Activated CD8-positive, alpha-beta T cell treated with anti-CD3 and anti-CD28 coated beads, Interleukin-2, amount 10 ng/mL, durations not matched to agents 7 days and 5 days (primary cell): ENCODE measurements at places on chromosomes 16 and 17.

- DNase-seq = no peak
Observed at GRCh38 chr17:65742403-65743307, 181.2 kb upstream of the AXIN2 start.

DNA sequence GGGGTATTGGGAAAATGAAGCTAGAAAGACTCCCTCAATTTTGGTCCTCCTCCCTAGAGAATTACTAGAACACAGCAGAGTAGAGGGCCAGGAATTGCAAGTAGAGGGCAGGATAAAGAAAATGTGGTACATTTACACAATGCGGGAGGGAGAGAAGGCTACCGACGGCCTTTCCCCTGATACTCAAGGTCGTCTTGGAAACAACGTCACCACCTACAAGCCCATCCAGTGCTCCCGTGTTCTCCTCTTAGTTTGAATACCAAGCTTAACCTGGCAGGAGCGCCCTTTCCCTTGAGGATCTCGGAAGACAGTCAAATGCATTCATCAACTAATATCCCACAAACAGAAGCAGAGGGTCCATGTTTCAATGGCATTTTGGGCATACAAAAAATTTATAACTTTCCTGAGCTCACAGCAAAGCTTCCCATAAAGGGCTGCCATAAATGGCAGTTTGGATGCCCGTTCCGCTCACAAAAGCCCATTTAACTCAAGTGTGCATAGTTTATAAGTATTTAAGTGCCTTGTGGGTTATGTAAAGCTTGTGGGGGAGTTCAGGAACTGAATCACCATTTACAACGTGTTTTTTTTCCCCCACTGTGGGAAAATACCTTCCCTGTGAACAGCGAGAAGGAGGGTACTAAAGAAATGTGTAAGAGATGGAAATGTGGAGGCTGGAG lies 414.6 kb downstream of the SLC39A11 start:
- DNase-seq = no peak

DNA sequence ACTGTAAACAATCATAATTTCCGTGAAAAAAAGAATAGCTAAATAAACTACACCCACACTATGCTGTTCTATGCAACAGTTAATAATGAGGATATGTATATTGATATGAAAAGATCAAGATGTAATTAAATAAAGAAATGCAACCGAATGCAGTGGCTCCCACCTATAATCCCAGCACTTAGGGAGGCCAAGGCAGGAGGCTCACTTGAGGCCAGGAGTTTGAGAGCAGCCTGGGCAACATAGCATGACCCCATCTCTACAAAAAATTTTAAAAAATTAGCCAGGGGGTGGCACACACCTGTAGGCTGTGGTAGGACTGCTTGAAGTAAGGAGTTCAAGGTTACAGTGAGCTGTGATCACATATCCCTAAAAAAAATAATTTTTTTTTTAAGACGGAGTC lies 14.9 kb downstream of the CENPV start:
- no peak for DNase-seq

DNA sequence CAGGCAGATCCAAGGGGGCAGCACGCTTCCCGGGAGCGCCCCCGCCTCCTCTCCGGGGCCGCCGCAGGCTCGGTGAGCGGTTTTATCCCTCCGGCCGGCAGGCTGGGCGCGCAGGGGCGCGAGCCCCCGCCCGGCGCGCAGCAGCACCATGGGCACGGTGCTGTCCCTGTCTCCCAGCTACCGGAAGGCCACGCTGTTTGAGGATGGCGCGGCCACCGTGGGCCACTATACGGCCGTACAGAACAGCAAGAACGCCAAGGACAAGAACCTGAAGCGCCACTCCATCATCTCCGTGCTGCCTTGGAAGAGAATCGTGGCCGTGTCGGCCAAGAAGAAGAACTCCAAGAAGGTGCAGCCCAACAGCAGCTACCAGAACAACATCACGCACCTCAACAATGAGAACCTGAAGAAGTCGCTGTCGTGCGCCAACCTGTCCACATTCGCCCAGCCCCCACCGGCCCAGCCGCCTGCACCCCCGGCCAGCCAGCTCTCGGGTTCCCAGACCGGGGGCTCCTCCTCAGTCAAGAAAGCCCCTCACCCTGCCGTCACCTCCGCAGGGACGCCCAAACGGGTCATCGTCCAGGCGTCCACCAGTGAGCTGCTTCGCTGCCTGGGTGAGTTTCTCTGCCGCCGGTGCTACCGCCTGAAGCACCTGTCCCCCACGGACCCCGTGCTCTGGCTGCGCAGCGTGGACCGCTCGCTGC lies 832 bp downstream of the CDK5R1 start:
- DNase-seq = peak; percentile 38

GRCh38 chr17:64096037-64096436 lies 33.9 kb downstream of the ERN1 start:
- no peak for DNase-seq

DNA sequence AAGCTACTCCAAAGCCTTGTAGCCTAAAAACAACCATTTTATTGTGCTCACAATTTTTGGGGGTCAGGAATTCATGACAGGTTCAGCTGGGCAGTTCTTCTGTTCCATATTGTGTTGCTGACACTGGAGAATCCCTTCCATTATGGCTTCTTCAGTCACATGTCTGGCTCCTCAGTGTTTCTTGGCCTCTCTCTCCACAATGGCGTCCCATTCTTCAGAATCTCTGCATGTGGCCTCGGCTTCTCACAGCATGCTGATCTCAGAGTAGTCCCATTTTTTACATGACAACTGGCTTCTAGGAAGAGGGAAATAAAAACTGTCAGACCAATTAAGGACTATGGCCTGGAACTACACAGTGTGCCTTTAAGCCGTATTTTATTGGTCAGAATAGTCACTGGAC lies 49.7 kb downstream of the NF1 start:
- no peak for DNase-seq

DNA sequence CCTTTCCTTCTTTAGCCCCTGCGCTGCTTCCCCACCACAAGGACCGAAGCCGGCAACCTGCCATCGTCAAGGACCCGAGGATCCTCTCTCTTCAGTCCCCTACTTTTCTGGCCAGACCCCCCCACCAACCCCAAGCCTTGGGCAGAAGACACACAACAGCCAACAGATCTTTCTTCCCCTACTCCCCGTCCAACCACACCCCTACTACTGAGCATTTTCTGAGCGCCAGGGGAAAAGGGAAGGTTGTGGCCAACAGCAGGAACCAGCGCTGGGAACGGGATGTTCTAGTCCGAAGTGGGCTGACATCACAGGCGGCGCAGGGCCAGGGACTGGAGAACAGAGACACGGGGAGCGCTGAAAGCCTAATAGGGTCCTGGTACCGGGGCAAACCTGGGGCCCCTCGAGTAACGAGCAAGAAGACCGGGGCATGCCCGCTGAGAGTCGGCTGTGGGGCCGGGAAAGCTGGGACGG lies 528 bp downstream of the PER1 start:
- DNase-seq = no peak

DNA sequence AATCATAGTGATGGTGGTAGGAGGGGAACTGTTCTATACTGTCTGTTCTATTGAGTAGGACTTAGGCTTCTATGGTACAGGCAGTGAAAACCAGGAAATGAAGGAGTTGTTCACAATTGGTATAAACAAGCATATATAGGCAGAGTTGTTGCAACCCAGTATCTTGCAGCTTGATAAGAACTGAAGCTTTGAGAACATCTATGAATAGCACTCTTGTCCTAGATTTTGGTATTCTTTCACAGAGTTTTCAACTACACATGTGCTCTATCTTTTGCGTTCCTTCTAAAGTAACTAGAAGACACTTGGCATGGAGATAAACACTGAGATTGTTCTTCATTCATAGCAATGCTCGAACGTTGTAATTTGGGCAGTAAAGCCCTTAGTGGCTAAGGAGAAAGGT lies 91.8 kb downstream of the KCNJ2 start:
- no peak for DNase-seq

- peak; percentile 39 for DNase-seq
Observed at GRCh38 chr17:65314212-65314611, 177.0 kb downstream of the RGS9 start.

GRCh38 chr16:57152096-57153093 lies 33.4 kb downstream of the PSME3IP1 start:
- no peak for DNase-seq

- DNase-seq = no peak
Observed at GRCh38 chr17:1726626-1727257, 2.2 kb downstream of the WDR81 start.

DNA sequence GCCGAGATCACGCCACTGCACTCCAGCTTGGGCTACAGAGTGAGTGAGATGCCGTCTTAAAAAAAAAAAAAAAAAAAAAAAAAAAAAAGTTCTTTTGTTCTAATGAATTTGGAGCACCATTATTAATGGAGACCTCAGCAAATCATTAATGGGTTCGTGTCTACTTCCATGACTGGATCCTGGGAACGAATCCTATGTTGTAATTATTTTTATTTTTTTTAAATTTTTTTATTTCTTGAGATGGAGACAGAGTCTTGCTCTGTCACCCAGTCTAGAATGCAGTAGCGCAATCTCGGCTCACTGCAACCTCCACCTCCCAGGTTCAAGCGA lies 30.7 kb downstream of the SPOP start:
- no peak for DNase-seq

GRCh38 chr17:4554997-4555799 lies at the start of gene MYBBP1A:
Gene MYBBP1A, minus strand, starts transcription at chr17:4555384. Its CDS starts 60 bp downstream, at chr17:4555324.
- peak; percentile 98 for DNase-seq

GRCh38 chr16:8505327-8505991 lies 84.9 kb downstream of the TMEM114 start:
- no peak for DNase-seq

- no peak for DNase-seq
Observed at GRCh38 chr17:61484174-61484573, 32.0 kb downstream of the TBX4 start.

GRCh38 chr16:88859381-88860091 lies 2.6 kb downstream of the TRAPPC2L start:
- no peak for DNase-seq

GRCh38 chr17:61996916-61997605 lies 68.0 kb downstream of the MED13 start:
- DNase-seq = no peak

DNA sequence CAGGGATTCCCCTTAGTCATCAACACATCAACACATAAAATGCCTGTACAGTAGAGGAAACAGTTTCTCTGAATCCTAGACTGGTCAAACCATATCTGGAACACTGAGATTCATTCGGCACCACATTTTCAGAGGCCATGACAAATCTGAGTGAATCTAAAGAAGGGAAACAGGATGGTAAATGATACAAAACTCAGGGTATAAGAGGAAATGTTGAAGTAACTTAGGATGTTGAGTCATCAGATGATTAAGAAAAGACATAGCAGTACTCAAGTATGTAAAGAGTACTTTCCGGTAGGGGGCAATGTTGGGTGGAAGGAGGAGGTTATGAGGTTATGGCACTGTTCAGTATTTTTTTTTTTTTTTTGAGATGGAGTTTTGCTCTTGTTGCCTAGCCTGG lies 358.5 kb upstream of the PMFBP1 start:
- DNase-seq = no peak

DNA sequence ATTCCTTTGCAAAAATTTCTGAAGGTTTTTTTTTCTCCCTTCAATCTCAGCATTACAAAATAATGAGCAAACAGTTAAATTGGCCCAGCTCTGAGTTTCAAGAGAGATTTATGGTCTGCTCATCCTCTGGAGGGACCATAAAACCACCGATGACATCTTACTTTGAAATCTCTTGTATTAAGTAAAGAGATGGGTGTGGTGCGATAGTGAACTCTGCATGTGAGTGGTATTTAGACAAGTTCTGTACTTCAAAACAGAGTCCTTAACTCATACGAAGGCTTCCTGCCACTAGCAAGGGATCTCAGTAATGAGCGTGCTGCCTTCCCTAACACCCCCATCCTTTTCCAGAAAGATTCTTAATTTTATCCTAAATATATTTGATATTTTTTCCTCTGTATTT lies 2.1 kb downstream of the FAM20A start:
- no peak for DNase-seq

DNA sequence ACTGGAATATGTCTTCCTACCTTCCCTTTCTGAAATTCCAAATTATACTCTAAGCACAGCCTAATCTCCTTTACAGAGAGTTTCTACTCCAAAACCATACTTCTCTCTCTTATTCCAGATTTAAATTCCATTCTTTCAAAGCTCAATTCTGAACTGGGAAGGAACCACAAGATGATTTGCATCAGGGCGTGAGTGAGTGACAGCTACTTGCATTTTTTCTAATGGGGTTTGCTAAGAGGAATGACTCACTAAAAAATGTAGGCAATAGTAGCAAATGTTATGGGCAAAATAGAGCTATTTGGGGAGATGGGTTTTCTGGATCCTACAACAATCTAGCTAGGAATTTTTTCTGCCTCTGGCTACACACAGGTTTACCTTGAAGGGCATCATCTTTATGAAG lies 244.6 kb upstream of the PSMD7 start:
- no peak for DNase-seq

DNA sequence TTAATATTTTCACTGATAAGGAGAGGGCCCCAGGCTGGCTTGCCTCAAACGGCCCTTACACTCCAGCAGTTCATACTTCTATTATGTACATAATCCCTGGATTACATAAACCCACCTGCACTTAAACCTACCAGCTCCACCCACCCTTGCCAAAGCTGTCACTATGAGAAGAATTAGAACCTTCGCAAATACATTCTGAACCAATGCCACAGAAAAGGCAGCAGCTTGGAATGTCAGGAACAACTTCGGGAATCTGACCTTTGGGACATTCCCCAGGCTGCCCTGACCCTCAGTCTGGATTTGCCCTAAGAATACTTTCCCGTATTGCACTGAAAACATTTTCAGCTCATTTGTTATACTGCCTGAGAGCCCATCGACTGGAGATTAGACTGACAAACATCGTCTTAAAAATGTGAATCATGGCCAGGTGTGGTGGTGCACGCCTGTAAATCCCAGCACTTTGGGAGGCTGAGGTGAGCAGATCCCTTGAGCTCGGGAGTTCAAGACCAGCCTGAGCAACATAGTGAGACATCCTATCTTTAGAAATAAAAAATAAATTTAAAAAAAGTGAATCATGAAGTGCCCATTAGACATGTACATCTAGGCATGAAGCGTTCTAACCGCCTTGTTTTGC lies 21.0 kb upstream of the SEC14L1 start:
- no peak for DNase-seq

GRCh38 chr17:7873051-7873450 lies 15.2 kb downstream of the CYB5D1 start:
- no peak for DNase-seq

- DNase-seq = peak; percentile 65
Observed at GRCh38 chr17:29115961-29116803, 64.0 kb downstream of the MYO18A start.

GRCh38 chr17:36149296-36149820 lies 27.1 kb downstream of the TBC1D3B start:
- DNase-seq = no peak

GRCh38 chr17:44992242-44992939 lies 24.3 kb upstream of the C1QL1 start:
- DNase-seq = no peak

- no peak for DNase-seq
Observed at GRCh38 chr17:17957584-17957916, 14.7 kb downstream of the TOM1L2 start.

- DNase-seq = no peak
Observed at GRCh38 chr17:73105431-73105830, 12.9 kb upstream of the SLC39A11 start.

DNA sequence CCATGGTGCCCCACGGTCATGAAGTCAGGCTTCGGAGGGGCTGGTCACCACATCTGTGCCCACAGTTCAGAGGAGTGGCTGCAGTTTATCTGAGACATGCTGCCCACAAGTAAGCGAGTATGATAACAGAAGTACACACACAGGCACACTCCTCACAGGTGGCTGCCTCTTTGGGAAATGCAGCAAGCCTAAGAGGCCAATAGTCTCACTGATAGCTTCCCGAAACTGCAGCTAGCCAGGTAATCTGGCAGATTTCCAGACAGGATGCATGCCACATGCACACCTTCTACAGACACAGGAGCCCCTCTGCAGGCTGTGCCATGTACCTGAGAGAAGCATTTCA lies 12.6 kb upstream of the GFOD2 start:
- no peak for DNase-seq

- no peak for DNase-seq
Observed at GRCh38 chr17:79836510-79836971, 2.7 kb downstream of the CBX4 start.
